Dermis blood vessel endothelial cell (primary cell): ENCODE measurements at places on chromosomes 2 and 18. TPM values are rescaled to one million over a fixed set of nuclear protein-coding genes. Genes with fewer than 3 reads are reported as not detected.

- no peak for DNase-seq
These were observed 279.2 kb downstream of the ALPK2 start for GRCh38 chr18:58349650-58350049.

- no peak for DNase-seq
These were observed 66.4 kb upstream of the MSH2 start for GRCh38 chr2:47336259-47337238.

- no peak for DNase-seq
These were observed 295.4 kb upstream of the ATP5MC3 start for GRCh38 chr2:175476948-175477347.

DNA sequence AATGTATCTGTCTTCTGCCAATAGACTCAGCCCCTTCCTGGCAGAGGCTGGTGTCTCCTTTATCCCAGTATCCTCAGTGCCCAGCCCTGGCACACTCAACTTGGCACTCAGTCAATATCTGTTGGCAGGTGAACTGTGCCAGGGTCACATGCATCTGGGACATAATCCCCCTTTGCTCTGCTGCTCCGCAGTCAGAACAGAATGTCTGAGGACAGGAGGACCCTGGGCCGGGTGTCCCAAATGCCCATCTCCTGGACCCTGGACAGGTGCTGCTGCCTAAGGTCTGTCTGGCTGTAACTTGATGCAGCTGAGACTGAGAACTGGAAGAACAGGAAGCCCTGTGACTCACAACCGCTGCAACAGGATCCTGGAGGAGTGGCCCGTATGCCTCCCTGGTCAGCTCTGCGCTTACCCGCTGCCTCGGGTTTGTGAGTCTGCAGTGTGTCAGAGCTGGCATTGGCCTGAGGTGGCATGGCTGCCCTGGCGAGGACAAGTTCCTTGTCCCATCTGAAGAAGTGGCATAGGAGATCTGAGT lies 11.4 kb downstream of the HK2 start:
- DNase-seq, result peak; percentile 95

The STEAP3 gene
- total RNA-seq, result 3.9 and 7.9 TPM in 2 replicates

The CRYGC gene
- total RNA-seq, result not detected in 2 replicates

GRCh38 chr2:46854260-46854659 lies 61.3 kb downstream of the MCFD2 start:
- peak; percentile 76 for DNase-seq

The ABCB11 gene
- under 0.01 and 0.09 TPM in 2 replicates for total RNA-seq

DNA sequence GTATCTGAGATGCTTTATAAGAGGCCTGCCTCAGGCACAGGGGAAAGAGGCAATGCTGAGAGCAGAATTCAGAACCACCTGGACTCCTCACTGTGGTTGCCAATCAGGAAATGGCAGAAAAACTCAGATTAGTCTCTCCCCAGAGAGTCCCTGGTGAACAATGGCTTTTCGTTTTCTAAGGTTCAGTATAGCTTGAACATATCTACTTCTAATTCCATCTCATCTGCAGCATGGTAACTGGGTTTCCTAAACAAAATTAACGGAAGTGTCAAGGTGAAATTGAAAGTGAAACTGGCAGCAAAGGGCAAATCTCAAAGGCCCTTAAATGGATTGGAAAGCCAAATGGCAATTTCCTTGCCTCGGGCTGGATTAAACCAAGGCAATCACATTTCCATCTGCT lies 480.2 kb upstream of the ACVR2A start:
- DNase-seq, result no peak

DNA sequence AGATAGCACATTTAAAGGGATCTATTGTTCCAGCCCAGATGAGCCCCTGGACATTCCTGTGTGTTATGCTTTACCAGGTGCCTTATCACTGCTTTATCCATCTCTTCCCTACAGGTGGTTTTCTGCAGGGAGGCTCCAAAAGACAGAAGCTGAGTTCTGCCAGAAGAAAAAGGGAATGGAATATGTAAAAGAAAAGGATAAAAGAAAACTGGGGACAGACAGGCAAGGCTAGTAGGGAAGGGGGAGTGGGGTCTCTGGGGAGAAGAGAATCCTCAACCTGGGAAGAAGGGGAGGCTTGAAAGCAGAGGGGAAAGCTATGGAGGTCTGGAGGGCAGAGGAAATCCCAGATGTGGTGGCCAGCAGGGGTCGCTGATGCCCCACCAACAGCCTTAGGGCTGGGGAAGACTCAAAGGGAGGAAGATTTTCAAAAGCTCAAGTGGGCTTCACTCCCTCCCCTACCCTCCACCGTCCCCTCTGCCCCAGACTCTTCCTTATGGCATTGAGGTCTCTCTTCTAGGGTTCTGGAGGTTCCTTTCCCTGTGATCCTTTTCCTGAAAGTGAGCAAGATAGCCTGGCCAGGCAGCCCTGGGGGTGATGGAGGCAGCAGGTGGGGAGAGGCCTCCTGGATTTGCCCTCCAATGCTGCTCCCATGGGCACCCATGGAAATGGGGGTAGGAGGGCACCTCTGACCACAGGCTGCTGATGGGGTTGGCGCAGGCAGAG lies 178.1 kb upstream of the PKDCC start:
- peak; percentile 79 for DNase-seq

DNA sequence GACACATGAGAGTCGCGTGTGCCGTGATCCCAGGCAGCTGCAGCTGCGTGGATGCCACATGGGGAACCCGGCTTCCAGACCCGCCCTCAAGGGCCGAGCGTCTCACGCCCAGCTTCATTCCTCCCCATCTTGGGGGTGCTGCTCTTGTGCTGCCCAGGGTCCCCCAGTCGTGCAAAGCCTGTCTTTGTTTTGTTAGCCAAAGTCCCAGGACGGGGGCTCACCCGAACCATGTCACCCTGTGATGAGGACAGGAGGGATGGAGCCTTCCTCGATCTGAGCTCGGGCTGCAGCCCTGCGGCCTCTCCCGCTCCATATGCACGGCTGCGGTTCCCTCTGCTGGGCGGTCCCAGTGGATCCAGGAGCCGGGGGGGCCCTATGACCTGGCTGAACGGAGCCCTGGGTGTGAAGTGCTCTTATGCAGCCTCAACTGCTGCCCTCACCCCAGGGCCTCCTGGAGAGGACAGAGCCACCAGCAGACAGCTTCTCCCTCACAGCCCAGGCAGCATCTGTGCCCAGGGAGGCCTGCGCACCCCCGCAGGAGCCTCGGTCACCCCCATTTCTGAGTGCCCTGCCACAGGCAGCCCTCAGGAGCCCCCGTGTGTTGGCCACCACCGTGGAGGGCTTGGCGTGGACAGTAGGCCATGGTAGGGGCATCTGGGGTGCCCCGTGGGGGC lies 99.0 kb upstream of the CTDP1 start:
- no peak for DNase-seq

DNA sequence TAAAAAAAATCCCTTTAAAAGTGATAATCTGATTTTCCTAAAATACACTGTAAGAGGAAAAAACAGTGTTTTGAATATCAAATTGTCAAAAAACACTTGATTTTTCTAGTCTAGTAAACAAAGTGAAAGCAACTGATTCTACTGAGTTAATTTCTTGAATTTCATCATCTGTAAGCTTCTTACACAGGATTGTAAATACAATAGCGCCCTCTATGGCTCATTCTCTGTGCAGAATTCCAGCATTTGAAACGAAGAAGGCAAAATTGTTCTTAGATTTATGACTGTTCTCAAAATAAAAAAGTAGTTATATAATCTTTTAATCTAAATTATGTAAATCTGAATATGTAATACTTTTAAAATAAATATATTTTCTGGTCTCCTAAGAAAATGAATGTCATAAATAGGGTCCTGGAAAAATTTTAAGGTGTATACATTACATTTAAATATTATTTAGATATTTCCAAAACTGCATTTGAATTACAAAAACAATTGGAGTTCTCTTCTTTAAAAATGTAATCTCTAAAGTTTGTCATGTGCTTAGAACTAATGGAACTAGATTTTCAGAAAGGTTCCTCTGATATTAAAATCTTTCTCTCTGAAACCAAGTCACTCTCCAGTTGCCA lies 176.9 kb upstream of the MC4R start:
- peak; percentile 78 for DNase-seq

The CHST9 gene
- total RNA-seq, result under 0.01 and 0.34 TPM in 2 replicates

The FSIP2 gene
- total RNA-seq, result 0.05 and 0.17 TPM in 2 replicates

GRCh38 chr18:75268364-75268646 lies 57.7 kb downstream of the TSHZ1 start:
- DNase-seq, result no peak

DNA sequence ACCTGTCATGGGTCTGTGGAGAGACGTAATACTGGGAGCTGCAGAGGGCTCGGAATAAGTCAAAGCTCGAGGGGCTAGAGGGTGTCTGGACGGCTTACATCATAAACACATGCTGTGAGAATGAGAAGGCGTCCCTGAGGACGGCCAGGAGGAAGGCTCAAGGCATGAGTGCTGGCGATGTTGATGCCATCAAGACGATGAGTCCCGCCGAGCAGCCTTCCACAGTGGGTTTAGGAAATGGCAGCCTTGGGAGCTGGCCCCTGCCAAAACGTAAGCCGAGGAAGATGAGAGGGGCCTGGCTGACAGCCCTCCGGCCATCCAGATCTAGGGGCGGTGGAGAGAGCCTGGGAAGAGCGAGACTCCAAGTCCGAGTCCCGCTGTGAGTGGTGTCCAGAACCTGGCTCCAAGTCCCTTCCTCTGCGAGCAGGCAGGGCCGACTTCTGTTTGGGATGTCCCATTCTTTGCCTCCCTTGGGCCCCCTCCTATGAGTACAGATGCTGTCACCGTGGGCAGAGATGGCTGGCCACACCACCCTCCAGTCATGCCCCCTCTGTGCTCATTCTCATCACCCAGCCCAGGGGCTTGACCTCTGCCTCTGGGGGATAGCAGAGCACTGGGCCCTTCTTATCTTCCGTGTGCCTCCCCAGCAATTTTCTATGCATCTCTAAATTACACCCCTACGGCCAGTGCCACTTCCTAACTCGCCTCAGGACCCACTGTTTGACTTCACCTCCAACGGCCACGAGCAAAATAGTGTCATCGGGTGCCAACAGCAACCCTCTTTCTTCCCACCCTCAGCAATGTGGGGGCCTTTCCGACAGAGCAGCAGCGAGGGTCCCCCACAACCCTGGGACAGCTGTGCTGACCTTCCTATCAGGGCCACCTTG lies 175.7 kb downstream of the FAM210A start:
- no peak for DNase-seq

GRCh38 chr18:10454681-10455557 lies 484 bp downstream of the APCDD1 start:
- DNase-seq, result peak; percentile 15

The FAM237A gene
- total RNA-seq, result not detected in 2 replicates

GRCh38 chr18:74774486-74774885 lies 176.8 kb downstream of the ZNF407 start:
- no peak for DNase-seq

DNA sequence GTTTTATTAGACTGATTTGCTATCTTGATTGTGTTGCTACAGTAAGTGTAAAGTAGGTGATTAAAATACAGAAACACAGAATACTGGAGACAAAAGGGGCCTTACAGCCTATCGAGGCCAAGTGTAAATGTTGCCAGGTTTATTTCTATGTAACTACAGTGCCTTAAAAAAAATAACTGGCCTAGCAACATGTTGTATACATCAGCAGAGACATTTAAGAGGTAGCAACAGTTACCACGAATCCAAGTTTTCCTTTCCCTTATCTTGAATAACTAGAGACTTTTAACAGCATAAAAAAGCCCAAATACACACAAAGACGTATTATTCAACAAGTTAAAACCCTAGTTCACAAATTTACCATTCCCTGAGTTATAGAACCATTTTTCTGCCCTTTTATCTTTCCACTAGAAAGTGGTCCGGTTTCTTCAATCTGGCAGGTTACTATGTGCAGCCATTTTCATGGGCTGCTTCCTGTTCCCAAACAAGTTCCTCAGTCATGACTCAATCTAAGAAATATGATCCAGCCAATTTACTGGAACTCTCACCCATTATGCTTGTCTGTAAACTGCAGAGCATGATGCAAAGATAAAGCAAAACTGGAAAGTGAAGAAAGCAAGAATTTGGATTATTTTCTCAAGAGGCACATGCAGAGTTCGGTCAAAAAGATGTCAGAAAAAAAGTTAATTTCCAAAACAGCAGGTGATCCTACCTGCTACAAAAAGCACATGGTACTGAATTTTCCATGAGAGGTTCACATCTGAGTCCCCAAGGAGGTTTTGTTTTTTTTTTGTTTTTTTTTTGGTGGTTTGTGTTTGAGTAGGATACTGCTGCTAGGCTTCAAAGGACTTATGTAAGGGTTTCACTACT lies 22.2 kb downstream of the NFE2L2 start:
- peak; percentile 90 for DNase-seq

- DNase-seq, result no peak
These were observed 38.4 kb downstream of the PELI1 start for GRCh38 chr2:64105670-64106461.

DNA sequence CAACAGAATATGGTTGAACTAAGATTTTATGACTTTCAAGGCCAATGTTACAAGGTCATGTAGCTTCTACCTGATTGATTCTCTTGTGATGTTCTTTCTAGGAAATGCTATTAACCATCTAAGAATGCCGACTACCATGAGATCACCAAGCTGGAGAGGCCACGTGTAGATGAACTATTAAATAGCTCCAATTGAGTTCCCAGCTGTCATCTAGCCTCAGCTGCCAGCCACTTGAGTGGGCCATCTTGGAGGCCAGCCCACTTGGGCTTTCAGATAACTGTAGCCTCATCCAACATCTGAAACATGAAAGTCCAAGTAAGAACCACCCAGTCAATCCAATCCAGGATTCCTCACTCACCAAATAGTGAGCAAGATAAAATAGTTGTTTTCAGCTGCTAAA lies 376.9 kb upstream of the TMEFF2 start:
- DNase-seq, result no peak

GRCh38 chr2:18290386-18290785 lies 270.1 kb downstream of the RDH14 start:
- DNase-seq, result no peak

The HOXD12 gene
- total RNA-seq, result not detected in 2 replicates

GRCh38 chr2:109244304-109244582 lies 115.2 kb downstream of the SH3RF3 start:
- DNase-seq, result no peak

GRCh38 chr2:65649811-65650589 lies 217.6 kb upstream of the SPRED2 start:
- no peak for DNase-seq

The CNGA3 gene
- total RNA-seq, result under 0.01 TPM in 1 of 2 replicates, not detected in the other

The PLB1 gene
- 0.05 and 1.0 TPM in 2 replicates for total RNA-seq

The PROM2 gene
- total RNA-seq, result 0.05 and 0.34 TPM in 2 replicates
